SK-N-SH treated with all-trans-retinoic acid at 6 μM for 48 hours (cell line): ENCODE measurements at places on chromosomes 6 and 20.

DNA sequence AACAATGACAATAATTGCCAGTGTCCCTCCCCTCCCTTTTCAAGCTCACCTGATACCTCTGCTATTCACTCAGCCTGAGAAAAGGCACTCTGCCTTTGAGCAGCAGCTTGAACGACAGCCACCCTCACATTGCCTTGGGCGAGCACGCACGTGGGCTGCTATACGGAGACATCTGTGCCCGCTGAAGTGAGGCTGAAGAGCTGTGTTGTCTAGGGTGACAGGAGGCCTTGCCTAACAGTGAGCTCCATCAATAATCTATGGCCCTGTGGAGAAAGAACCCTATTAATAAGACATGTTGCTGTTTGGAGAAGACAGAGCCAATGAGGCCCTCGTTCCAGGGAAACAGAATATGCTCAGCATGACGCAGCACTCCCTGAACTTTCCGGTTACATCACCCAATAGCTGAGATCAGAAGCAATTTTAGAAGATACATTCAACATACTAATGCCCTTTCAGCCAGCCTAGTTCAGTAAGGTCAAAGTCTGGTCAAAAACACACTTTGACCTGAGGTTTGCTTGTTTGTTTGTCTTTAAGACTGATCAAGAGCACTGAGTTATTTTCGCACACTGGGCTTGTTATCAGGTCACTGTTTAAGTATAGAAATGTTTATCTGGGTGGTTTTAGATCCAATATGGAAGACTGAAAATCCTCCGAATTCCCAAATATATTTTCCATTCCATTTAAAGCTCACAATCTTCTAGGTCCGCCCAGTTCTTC lies 30.6 kb downstream of the RBM24 start:
- no peak for ATAC-seq

DNA sequence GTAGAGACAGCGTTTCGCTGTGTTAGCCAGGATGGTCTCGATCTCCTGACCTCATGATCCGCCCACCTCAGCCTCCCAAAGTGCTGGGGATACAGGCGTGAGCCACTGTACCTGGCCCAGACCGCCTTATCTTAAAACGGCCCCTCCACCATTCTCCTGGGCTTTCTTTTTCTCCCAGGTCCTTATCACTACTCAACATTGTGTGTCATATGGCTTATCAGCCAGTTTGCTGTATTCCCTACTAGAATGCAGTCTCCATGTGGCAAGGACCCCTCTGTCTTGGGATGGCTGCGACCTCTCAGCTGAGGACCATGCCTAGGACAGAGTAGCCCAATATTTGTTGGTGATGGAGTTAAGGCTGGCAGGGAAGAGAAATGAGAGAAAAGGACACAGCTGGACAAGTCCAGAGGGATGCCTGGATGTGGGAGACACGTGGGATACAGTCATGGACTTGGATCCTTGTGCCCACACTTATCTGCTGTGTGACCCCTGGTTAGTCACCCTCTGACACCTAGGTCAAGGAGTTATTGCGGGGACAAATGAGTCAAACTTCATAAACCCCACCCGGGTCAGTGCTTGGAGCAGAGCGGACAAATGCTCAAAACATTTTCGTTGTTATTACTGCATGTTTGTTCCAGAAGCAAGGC lies 24.0 kb downstream of the ADA start:
- no peak for ATAC-seq

GRCh38 chr6:34526241-34526972 lies 29.7 kb downstream of the SPDEF start:
- no peak for ATAC-seq

DNA sequence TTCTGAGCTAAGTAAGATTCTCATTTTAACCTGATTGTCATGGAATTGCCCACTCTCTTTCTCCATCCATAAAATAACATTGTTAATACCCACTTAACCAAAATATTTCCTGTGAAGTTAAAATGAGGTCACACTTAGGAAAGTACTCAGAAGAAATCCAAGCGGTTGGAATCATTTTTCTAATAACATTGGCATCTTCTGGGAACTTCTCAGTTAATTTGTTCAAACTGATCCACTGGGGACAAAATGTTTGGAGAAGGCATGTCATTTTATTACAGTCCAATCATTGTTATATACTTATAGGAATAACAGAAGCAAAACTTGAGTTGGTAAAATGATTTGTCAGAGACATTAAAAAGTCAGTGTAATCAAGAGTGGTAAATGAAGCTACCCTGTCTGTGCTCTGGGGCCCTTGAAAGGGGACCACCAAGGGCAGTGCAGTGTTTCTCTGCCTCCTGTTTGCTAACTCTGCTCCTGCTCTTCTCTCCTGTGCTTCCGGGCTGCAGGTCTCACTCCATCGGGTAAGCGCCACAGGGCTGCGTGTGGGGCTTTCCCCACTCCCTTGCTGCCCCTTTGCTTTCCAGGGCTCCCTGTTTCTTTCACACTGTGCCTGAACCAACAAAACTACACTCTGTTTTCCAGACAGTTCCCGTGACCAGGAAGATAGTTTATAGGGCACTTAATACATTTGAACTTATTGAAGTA lies 50.1 kb downstream of the HDDC2 start:
- ATAC-seq = peak; percentile 63

GRCh38 chr6:158737710-158738615 lies 81.2 kb downstream of the EZR start:
- ATAC-seq = peak; percentile 89

- no peak for ATAC-seq
Measured at GRCh38 chr20:44956410-44956809, 3.8 kb downstream of the TOMM34 start.

- ATAC-seq = no peak
Measured at GRCh38 chr6:166582258-166582657, 4.2 kb downstream of the RAMACL start.

GRCh38 chr20:56392881-56393482 lies 537 bp downstream of the CSTF1 start:
- no peak for ATAC-seq

GRCh38 chr20:47706345-47706744 lies 78.9 kb downstream of the SULF2 start:
- no peak for ATAC-seq

- no peak for ATAC-seq
Measured at GRCh38 chr20:9078826-9079731, 10.2 kb downstream of the PLCB4 start.

DNA sequence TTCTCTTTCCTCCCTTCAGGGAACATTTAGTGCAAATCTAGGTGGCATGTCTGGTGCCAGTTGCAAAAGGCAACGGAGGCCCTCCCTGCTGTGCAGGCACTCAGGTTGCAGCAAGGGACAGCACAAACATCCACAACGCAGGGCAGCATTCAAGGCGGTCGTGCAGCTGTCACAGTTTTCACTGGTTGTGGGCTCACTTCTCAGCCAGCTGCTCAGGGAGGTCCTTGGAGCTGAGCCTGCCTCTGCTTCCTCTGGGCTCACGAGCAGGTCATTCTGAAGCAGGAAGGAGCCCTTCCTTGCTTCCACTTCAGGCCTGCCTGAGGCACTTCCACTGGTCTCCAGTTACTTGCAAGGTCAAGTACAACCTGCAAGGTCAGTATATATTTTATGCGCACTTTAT lies 3.8 kb upstream of the NPEPL1 start:
- no peak; the same call in 2 of the 3 replicates for ATAC-seq

- ATAC-seq = no peak
Measured at GRCh38 chr6:7819431-7820015, 91.1 kb downstream of the TXNDC5 start.

- no peak for ATAC-seq
Measured at GRCh38 chr6:24838081-24838480, 39.4 kb upstream of the ARMH2 start.

DNA sequence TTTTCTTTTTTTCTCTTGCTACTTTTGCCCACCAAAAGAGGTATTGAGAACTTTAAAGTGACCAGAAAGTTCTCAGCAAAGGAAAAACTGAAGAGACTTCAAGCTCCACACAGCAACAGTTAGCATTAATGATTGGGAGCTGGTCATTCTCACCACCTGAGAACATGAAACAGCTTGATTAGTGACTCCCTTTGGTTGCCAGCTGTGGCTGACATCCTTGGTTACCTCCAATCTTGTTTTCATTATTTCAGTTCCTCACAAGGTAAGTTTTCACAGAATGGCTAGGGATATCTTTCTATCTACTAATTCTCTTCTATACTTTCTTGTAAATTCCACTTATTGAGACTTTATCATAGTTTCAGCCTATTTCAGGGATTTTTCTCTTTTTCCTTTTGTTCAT lies 427.9 kb downstream of the QKI start:
- no peak for ATAC-seq

DNA sequence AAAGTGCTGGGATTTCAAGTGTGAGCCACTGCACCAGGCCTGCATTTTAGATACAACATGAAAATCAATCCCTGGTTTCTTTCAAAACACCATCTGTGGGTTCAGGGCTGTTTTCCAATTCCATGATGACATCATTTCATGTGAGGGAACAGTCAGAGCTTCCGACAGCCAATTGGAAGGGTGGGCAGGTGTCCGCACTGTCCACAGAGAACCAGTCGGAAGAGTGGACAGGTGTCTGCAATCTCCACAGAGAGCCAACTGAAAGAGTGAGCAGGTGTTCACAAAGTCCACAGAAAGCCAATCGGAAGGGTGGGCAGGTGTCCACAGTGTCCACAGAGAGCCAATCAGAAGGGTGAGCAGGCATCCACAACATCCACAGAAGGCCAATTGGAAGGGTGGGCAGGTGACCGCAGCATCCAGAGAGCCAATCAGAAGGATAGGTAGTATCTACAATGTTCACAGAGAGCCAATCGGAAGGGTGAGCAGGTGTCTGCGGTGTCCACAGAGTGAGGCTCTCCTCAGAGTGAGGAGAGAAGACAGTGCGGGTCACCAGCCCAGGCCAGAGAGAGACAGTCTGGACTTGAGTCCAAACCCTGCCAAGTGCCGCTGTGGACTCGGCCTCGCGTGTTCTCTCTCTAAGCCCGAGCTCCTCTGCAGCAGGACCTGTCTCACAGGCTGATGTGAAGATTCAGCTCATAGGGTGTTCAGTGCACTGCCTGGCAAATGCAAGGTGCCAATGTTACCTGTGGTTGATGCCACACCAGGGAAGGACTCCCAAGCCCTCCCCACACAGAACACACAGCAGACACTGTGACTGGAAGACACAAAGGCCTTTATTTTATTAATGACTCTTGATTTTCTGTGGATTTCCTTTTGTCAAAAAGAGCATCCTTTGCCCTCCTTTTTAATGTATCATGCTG lies 57.3 kb downstream of the DLL1 start:
- ATAC-seq = no peak

DNA sequence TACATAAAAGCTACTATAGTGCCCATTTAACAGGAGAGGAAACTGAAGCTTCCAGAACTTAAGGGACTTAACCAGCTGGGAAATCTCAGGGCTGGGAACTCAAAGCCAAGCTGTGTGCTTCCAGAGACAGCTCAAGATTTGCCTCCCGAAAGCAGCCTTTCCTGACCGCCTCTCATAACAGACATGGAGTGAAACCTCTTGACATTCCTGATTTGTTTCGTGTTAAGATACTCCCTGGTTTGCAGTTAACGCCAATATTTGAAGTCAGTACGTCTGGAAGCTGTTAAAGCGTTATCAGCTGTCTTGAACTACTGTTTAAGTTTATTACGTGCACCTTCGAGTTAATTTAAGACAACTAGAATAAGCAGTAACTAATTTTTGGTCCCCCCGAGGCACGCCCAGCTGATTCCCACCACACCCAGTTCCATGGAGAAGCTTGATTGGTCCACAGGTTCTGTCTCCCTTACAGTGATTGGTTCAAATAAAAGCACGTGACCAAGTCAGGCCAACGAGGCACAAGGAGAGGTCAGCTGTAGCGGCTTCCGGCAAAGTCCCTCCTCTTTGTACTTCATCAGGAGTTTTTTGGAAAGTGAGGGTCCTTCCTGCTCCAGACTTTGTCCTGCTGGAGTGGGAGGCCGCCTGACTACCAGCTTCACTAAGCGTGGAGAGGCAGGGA lies 8.9 kb upstream of the TCP11 start:
- no peak for ATAC-seq

DNA sequence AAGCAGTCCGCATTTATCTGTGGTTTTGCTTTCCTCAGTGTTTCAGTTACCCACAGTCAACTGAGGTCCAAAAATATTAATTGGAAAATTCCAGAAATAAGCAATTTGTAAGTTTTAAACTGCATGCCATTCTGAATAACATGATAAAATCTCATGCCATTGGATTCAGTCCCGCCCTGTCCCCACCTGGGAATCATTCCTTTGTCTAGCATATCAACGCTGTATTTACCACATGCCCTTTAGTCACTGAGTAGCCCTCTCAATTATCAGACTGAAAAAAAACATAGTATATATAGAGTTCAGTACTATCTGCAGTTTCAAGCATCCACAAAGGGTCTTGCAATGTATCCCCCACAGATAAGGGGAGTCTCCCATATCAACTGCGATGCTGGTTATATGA lies 17.1 kb downstream of the RANBP9 start:
- no peak for ATAC-seq

DNA sequence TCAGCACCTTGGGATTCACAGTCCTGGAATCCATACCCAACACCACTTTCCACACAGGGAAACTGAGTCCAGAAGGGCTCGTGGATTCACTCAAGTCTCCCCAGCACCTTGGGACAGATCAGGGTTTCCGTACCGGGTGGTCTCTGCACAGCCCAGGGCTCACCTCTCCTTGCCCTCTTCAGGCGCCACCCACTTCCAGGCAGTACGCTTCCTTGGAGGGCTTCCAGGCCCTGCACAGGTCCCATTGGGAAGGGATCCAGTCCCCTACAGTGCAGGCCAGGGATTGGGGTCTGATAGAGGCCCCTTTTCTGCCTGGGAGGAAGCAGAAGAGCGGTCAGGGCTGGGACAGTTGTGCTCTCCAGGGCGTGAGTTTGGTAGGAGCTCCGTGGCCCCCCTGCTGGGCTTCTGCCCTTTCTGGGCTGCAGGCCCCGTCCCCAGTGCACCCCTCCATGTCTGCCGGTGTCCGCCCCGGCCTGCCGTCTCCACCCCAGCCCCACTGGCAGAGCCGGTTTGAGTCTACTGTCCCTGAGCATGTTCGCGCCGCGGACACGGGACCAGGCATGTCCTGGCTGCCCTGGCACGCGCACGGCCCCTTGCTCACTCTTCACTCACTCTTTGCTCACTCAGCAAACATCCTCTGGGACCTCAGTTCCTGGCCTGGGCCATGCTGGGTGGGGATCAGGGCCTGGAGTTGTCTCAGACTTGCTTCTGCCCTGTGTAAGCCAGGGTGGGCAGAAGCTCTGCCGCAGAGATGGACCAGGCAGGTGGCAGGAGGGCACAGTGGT lies 12.6 kb downstream of the SRC start:
- ATAC-seq = no peak; the same call in 2 of the 3 replicates

GRCh38 chr20:58930496-58930895 lies 50.6 kb upstream of the NELFCD start:
- ATAC-seq = no peak

DNA sequence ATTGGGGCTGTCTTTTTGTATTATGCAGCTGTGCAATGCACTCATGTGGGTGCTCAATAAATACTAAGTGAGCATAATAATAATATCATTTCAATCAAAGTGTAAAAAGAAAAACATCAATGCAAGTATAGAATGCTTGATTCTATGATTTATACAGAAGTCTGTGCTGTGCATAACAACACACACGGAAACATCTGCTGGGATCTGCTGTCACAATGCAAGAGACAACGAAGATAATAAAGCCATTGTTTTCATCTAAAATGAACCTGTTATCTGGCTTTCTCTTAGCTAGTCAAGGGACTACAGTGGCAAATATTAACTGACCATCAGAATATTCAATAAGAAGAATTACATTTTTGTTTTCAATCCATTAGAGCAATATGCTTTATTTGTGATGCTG lies 1156.9 kb upstream of the MAP3K7 start:
- no peak for ATAC-seq
